ENCODE measurements at places on chromosomes 2 and 18.

DNA sequence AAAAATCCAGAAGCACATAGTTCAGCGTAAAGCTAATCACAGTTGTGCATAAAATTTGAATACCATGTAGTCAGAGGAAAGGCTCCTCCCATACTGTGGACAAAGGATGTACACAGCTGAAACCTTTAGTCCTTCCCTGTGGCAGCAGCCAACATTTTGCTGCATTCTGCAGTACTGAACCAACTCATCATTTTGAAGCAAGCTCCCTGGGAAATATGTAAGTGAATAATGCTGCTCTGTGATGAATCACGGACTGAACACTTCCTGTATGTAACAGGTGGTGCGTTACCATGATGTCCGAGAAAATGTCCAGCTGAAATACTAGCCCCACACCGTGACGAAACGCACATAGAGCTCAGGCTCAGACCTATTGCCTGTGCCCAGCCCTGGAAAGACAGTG, 421.1 kb upstream of the RAB12 start:
- DNase-seq, result peak; percentile 38

GRCh38 chr2:207448006-207448405, 81.8 kb upstream of the CREB1 start:
- DNase-seq, result no peak

GRCh38 chr2:113723411-113723810, 33.0 kb downstream of the SLC35F5 start:
- no peak for DNase-seq

DNA sequence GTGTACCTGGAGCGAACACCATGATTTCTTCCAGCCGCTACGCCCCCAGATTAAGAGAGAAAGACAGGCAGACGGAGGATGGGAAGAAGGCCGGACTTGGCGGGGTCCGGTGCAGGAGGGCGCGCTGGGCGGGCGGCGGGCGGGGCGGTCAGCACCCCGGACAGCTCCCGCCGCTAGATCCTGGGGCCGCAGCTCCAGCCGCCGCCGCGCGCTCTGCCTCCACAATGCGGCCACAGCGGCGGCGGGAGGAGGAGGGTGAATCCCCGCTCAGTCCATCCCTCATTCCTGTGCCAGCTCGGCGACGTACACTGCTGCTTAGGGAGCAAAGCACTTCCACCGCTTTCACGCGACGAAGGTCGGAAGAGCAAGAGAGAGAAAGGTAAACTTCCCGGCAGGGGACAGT, at the start of gene AKAIN1:
TSS of gene AKAIN1 (minus strand) at position 226 of the 403 bp plus-strand sequence. CDS start at position 22, 204 bp downstream.
- peak; percentile 35 for DNase-seq

DNA sequence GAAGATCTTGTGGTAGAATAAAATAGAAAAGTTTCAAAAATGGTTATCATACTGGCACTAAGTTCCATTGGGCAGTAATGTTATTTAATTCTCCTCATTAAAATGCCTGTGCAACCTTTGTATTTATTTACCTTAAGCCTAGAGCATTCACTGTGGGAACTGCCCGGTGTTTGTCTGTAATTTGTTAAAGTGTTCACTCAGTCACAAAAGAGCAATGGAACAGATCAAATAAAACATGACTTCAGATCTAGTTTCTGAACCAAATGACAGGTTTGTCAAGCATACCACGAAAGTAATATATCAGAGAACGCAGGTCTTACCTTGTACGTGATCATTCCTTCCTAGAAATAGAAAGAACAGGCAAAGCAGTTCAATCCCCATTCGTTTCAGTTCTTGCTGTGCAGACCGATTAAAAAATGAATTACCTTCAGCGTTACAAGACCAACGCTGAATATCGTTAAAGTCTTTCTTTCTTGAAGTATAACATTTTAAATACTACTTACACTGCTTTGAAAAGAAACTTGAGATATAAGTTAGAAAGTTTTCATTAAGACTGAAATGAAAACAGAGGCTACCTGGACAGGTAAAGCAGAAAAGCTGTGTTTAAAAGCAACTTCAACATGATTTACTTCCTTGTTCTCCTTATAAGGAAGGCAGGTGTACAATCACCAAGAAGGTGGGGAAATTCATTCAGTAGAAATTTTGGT, at the start of gene ITGB6:
TSS of gene ITGB6 (minus strand) at position 590 of the 707 bp plus-strand sequence. CDS start at position 381, 209 bp downstream.
- no peak for DNase-seq

GRCh38 chr2:2229626-2230432, 101.2 kb downstream of the MYT1L start:
- no peak for DNase-seq

DNA sequence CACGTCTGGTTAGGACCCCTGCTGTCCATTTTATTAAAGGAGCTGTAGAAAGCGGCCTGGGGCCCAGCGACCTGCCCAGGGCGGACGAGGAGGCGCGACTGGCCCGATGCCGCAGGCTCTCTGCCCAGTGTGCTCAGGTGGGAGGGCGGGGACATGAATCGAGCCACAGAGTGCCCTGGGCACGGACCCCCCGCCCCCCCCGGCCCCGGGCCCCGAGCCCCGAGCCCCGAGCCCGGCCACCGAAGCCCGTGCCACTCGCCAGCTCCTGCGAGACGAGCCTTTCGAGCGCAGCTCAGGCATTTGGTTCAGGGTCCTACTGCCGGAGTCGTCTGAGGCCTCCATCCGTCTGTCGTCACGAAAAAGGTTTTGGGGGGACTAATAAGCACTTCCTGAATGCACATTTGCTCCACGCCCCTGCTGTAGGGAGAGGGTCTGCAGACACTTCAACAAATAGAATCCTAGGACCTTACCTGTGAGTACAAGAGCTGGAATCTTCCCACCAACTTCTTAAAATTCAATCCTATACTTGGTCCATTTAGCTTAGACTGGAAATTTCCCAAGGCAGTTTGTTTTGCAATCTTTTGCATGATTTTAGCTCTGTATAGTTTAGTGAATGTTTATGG, 602 bp upstream of the ADAM17 start:
- DNase-seq, result no peak

- DNase-seq, result no peak
Observed at GRCh38 chr2:162821718-162822117, 16.8 kb downstream of the KCNH7 start.

- peak; percentile 96 for DNase-seq
Observed at GRCh38 chr2:216492597-216493333, 5.9 kb upstream of the RPL37A start.

DNA sequence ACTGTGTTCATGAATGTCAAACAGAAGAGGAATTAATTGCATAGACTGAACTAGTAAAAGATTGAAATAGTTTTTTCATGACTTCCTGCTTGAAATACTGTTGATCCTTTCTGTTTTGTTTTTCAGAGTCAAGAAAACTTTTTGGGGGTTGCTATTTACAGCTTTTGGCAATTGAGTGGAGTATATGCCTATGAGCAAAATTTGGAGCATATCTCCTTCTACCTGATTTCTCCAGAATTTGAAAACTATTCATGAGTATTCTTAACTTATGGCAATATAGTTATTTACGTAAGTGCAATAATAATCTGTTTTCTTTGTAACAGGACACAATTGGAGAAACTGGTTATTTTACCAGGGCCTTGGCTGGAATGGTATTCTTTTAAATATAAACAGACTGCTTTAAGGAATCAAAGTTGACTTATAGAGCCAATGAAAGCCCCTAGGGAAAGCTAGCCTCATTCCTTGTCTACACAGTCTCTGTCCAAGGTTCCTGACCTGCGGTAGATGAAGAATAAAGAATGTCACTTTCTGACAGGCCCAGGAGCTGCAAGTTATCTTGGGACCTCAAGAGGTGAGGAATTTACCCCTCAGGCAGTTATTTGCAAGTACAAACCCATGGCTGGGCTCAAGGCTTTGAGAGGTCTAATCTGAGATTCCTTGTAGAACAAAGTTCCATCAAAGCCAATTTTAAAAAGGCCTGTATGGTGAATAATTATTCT, 193.5 kb upstream of the NDUFV2 start:
- DNase-seq, result no peak

- DNase-seq, result peak; percentile 60
Observed at GRCh38 chr2:28449488-28450395, 46.1 kb upstream of the PLB1 start.

DNA sequence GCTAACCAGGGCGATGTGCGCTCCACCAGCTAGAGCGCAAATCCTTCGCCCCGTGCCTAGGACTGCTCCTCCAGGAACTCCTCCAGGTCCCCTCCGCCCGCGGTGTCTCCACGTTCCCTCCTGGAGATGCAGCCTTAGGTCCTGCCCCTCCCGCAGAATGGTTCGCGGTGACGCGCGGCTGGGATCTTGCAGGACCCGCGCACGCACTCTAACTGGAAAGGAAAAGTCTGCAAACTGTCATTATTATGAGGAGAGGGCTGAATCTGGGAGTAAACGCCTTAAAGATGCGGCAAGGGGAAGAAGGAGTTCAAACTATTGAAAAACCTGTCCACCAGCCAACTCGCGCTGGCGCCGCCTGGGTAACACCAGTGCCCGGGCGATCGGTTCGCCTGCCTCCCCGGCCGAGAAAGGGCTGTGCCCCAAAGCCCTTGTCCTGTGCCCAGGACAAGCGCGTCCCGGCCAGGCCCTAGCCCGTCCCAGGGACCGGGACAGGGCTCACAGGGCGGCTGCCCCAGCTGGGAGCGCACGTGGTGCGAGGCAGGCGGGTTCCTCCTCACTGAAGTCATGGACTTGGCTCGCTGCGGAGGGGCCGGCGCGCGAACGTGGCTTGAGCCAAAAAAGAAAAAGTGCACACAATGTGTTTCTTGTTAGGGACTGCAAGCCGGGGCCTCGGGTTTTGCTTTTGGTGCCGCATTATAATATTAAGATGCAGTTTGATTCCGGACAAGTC, 5.5 kb upstream of the ID2 start:
- DNase-seq, result peak; percentile 91

DNA sequence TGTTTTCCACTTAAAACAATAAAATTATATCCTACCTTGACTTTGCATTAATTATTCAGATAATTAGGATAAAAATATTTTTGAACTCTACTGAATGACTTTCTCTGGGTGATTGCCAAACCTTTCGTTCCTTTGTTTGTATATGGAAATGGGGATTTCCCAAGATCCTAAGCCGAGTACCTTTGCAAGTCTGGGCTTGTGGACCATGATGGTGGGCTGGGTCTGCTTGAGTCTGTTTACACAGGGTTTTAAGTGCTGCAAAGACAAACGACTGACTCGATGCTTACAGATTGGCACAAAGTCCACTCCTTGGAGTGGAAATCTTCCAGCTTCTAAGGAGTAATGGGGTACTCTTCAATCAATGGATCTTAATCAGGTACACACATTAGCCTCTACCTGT, 659.5 kb downstream of the TSN start:
- no peak for DNase-seq

DNA sequence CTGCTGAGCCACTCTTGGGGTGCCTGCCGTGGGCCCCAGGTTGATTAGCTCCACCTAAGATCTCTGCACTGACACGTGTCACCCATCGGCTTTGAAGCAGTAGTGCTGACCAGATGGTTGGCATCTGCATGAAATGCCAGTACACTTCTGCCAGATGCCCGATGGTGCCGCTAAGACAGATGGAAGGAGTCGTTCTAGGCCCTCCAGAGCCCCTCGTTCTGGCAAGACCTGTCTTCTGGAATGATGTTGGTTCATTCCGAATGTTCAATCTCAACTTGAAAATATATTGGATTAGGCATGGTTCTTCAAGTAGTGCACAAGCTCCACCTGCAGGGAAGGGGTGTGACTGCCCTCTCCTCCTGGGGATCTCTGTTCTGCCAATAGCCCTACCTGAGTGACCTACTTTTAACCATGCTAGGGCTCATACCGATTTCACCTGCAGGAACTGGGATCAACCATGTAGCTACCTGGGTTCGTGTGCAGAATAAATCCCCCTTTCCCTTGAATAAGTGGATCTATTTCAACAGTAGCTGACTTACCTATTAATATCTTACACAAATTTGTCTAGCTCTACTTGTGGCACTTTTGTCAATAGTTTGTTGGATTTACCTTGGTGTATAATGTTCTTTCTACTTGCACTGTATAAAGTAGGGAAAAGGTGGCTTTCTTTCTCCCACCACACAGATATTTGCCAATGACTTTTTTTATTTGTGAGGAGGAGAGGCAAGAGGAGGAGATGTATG, 342.6 kb downstream of the CTNNA2 start:
- no peak for DNase-seq

DNA sequence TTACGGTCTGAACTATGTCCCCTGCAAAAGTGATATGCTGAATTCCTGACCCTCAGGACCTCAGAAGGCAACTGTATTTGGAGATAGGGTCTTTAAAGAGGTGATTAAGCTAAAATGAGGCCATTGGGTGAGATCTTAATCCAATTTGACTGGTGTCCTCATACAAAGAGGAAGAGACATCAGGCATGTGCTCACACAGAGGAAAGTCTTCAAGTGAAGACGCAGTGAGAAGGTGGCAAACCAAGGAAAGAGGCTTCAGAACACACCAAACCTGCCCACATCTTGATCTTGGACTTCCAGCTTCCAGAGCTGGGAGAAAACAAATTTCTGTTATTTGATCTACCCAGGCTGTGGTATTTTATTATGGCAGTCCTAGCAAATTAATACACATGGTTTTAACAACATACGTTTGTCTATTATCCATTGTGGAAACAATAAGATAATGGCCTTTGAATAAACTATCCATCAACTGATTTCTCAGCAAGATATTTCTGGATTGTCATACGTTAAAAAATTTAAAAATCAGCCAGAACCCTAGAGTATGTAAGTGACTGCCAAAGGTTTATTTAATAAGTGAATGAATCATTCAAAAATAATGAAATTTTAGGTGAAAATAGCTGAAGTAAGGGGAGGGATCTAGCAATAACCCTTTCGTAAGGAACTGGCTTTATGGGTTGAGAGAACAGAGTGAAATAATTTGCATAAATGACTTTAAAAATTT, 6.5 kb downstream of the WIPF1 start:
- peak; percentile 32 for DNase-seq

GRCh38 chr18:67199993-67200617, 316.4 kb downstream of the DSEL start:
- peak; percentile 65 for DNase-seq

DNA sequence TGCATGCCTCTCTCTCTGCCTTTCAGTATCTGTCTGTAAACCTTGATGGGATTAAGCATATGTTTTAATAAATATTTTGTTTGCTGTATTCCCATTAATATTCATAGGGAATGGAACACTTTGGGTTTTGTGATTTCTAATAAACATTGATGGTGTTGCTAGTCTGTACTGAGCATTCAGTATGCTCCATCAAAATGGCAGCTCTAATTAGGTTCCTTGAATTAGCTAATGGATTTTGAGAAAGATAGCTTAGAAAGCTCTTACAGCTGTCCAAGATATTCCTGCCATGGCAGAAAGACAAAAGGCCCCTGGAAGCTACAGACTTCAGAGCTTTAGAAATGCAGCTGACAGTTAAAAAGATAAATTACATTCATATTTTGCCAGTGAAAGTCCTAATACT, 199.2 kb upstream of the NRP2 start:
- no peak for DNase-seq

GRCh38 chr2:236852100-236852976, 233.4 kb upstream of the COPS8 start:
- no peak for DNase-seq

- no peak for DNase-seq
Observed at GRCh38 chr2:95539836-95540235, 52.0 kb upstream of the TRIM43 start.

- no peak for DNase-seq
Observed at GRCh38 chr2:166167449-166167848, 39.6 kb upstream of the SCN1A start.
